Skin of body (tissue), 3 donors: ENCODE measurements at places on chromosomes 4 and X. TPM values are rescaled to one million over a fixed set of nuclear protein-coding genes. Genes with fewer than 3 reads are reported as not detected.
A peak's percentile ranks its signal among the peaks of the same experiment; 100 is the strongest.

DNA sequence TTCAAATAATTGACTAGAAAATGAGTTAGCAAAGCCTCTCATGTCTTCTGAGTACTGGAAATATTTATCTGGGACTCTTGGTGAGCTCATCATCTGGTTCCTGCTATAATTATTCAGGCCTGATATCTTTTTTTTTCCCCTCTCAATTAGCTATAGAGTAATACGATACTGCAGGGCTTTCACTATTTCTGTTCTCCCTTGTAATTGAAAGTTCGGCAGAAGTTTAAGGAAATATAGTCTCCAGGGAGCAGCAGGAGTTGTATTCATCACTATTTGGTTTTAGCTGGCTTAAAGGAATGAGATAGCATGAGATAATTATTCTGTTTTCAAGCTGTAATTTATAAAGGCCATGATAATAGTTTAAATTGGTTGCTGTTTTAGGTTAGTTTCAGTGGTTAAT, 378.6 kb upstream of the EPHA5 start:
- DNase-seq: peak; percentile 1

- DNase-seq: no peak
Observed at GRCh38 chrX:142977128-142977914, 48.4 kb upstream of the SPANXN4 start.

- DNase-seq: no peak
Observed at GRCh38 chrX:30893206-30893605, 4.2 kb upstream of the TAB3 start.

- DNase-seq: peak; percentile 7
Observed at GRCh38 chrX:71098302-71098701, 2.7 kb downstream of the FOXO4 start.

DNA sequence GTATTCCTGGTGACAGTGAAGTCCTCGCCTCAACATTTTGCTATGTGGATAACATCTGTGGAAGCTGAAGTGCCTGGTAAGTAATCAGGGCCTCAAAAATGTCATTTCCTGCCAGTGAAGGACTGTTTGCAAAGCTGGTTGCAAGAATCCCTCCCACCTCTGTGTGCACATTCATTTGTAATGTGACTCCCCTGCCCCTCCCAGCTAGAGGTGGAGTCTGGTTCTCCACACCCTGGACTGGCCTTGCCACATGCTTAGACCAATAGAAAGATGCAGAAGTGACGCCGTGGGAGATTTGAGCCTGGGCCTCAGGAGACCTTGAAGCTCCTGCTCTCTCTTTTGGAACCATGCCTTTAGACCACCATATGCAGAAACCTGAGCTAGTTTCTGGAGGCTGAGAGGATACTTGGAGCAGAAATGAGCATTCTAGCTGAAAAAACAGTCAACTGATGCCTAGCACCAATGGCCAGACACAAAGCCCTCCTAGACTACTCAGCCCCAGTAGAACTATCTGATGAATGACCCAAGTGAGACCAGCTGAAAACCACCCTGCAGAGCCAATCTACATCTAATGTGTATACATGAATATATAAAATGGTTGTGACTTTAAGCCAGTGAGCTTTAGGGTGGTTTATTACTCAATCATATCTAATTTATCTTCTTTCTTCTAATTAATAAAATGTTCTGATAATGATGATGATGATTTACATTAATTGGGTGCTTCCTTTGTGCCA, 47.8 kb upstream of the CRMP1 start:
- no peak for DNase-seq

DNA sequence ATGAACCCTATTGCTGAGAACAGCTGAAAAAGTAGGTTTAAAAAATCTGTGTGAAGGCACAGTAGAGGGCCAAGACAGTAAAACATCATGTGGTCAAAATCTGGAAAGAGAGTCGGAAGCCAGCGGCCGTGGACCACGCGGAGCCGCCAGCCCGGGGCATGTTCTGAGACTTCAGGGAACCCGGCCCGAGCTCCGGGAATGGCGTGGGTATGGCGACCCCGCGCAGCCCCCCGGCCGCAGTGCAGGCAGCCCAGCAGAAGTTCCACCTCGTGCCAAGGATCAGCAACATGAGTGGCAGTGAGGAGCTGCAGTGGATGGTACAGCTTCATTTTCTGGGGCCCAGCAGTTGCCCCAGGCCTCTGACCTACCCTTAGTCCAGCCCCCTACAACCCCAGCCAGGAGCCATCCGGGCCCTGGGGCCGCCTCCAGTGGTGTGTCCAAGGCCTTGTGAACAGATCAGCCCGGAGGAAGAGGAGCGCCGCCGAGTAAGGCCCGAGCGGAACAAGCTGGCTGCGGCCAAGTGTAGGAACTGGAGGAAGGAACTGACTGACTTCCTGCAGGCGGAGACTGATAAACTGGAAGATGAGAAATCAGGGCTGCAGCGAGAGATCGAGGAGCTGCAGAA, 94.2 kb downstream of the LARP1B start:
- DNase-seq: no peak

DNA sequence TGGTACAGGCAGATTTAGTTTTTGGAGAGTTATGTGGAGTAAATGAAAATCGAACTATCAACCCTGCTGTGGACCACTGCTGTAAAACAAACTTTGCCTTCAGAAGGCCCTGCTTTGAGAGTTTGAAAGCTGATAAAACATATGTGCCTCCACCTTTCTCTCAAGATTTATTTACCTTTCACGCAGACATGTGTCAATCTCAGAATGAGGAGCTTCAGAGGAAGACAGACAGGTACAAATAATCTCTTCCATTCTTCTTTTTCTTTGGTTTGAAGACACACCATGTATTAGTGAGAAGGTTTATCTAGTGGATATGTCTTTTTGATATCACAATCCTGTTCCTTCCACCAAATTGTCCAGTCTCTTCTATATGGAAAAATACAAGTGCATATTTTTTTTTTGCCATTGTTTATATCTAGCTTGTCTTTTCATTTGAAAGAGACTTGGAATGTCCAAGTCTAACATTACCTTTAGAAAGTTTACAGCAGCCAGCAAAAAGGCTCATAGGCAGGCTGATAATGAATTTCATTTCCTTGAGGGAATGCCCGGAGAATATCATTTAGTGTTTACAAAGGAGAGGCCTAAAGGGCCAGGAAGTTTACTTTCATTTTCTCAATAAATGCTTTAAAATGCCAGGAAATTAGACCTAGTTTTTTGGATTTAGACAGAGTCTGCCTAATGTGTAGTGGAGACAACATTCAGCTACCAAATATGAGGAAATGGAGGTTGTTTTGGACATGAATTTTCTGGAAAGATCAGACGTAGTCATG, 18.6 kb downstream of the AFM start:
- no peak for DNase-seq

- DNase-seq: no peak
Observed at GRCh38 chrX:9903146-9903545, 64.0 kb upstream of the CLDN34 start.

- DNase-seq: peak; percentile 90
Observed at GRCh38 chr4:85391071-85391470, 83.9 kb upstream of the ARHGAP24 start.

GRCh38 chrX:55710701-55711100, 6.8 kb upstream of the RRAGB start:
- DNase-seq: peak; percentile 0

GRCh38 chr4:185108669-185109068, 34.4 kb upstream of the SLC25A4 start:
- no peak for DNase-seq

Gene HSFX1
- 0.79 TPM for total RNA-seq

Gene NSG1
- total RNA-seq: 13.3 TPM

Gene S100P
- total RNA-seq: 26.0 TPM

Gene FRG2
- not detected for total RNA-seq

Gene MAOA
- total RNA-seq: 11.6 TPM

Gene HAND2
- 1.1 TPM for total RNA-seq

Gene GC
- not detected for total RNA-seq

Gene GAGE12H
- total RNA-seq: not detected

Gene RAB9B
- total RNA-seq: 4.8 TPM
